ENCODE measurements at places on chromosomes 2 and 18.
A peak's percentile ranks its signal among the peaks of the same experiment; 100 is the strongest.

DNA sequence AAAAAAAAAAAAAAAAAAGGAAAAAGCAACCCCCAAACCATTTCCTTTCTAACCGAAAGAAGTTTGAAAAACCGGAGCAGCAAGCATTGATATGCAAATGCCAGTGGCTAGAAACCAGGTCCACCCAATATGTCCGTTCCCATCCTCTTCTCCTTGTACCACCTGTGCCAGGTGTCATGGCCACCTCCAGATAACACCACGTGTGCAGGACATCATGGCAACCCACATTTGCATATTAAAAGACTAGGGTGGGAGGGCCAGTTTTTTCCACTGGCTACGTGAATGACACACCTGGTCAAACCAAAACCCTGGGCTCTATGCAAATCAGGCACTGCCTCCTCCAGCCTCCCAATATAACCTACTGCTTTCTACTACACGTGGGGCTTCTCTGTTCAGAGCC lies 303.3 kb upstream of the GULP1 start:
- DNase-seq: no peak

- peak; percentile 8 for DNase-seq
Observed at GRCh38 chr2:24304631-24305030, 55.7 kb downstream of the ITSN2 start.

GRCh38 chr2:179591690-179592089 lies 269.7 kb downstream of the ZNF385B start:
- no peak for DNase-seq

DNA sequence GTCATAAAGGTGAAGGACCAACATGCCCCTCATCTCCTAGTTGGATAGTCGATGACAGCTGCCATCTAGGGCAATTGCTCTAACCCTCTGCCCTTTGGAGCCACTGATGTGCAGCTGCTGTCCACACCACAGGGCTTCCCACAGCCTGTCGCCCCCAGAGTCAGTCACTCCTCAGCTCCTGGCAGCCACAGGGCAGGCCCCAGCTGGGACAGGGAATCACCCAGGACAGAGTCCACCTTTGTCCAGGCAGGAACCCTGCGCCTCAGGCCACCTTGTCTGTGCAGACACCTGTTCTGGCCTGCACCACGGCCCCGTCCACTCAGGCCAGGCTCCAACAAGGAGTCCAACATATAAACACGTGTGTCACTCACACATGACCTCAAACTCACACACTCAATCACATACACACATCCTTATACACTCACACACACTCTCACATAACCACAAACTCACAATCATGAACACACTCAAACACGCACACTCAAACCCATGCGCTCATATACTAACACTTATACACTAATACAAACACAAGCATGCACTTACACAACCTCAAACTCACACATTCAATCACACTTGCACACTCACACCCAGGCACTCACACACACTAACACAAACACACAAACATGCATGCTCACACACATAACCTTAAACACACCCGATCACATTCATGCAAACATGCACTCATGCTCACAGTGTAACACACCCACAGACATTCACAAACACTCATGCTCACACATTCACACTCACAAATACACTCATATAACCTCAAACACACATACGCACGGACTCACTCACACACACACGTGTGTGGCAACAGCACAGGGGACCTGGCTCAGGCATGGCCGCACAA lies 29.7 kb downstream of the HDAC4 start:
- no peak for DNase-seq
